ENCODE measurements at places on chromosomes 2 and 18.

- no peak for DNase-seq
These were observed 13.7 kb downstream of the ANKRD44 start for GRCh38 chr2:197296835-197297234.

- no peak for DNase-seq
These were observed 4.5 kb upstream of the TMSB10 start for GRCh38 chr2:84900971-84901370.

DNA sequence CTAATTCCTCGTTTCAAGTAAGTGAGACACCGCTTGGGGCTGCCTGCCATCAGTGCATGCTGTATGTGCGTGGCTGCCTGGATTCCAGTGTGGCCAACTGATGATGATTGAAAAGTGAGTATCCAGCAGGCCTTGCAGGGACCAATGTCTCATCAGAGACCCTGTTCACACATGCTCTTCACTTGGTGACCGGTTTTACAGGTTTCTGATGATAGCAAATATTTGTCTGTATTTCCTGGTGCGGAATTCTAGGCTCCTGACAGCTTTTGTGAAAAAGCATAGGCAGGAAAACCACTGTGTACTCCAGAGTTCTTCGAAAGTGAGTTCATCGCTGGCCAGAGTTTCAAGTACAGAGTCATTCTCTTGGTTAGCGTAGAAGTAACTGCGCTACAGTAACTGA, 13.8 kb upstream of the YWHAQ start:
- DNase-seq, result no peak

DNA sequence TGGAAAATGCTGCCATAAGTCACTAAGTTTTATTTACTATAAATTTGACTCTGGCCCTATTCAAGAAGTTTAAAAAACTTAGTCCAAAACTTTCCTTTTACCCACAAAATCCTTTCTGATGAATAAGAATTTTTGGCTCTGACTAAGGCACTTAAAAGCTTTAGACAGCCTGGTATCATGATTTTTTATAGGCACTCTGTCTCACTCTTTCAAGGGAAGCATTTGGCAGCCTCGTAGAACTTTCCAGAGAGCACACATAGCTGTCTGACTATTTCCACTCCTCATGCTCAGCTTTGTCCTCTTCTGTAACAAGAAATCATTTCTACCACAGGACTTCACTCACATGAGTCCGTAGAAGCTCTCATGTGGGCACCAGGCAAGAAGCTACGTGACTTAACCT, 32.3 kb upstream of the XDH start:
- DNase-seq, result no peak

GRCh38 chr18:31269566-31269965, 48.4 kb upstream of the DSG1 start:
- DNase-seq, result no peak

- no peak for DNase-seq
These were observed 6.5 kb upstream of the GPR35 start for GRCh38 chr2:240618776-240619175.

- no peak for DNase-seq
These were observed 85.3 kb upstream of the GALNT5 start for GRCh38 chr2:157172239-157172638.

- no peak for DNase-seq
These were observed 10.3 kb upstream of the PDK1 start for GRCh38 chr2:172545408-172546075.

DNA sequence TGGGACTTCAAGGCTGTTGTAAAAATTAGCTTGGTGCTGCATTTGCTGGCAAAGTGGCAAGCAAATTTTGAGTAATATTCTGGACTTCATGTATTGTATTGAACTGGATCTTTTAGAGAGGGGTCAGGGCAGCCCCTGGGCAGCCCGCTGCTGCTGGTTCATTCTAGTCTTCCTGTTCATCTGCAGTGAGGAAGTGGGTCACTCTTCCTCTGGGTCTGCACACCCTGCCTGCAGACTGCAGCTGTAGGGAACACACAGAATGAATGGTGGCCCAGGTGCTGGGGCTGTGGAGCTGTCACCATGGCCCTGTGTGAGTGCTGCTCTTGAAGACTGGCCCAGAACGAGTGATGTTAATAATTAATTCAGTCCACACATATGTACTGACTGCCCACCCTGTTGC, 9.4 kb downstream of the SH3RF3 start:
- no peak for DNase-seq

GRCh38 chr2:148273158-148273691, 252.3 kb downstream of the MBD5 start:
- DNase-seq, result no peak

- DNase-seq, result no peak
These were observed 196.3 kb downstream of the DCDC2C start for GRCh38 chr2:3899536-3900155.

DNA sequence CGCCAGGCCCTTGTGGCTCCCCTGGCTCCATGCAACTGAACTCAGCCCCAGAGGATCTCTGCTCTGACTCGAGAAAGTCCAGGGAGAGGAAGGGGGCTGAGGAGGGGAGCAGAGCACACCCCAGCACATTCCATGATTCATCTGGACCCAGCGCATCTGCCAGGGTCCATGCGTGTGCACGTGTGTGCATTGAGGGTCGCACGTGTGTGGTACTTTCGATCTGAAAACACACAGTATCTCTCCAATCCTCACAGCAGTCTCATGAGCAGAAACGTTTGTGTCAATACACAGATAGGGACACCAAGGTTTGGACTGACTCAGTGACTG, 146.4 kb upstream of the ID2 start:
- no peak for DNase-seq

DNA sequence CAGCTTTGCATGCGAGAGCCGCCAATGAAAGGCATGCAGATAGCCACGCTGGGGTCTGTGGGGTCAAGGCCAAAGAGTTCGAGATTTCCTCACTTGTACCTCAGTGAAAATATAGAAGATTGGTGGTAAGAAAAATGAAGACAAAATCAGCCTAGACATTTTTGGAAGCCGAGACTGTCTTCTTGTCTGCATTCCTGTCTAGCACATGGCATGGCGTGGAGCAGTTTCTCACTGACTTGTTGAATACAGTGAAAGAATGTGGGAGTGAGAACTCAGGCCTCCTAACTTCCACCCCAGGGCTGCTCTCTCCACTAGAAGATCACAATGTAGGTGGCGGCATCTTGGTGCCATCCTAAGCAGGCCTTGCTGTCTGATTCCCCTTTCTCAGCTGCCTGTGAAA, 740.8 kb upstream of the HS6ST1 start:
- no peak for DNase-seq

- DNase-seq, result no peak
These were observed 29.8 kb upstream of the EPB41L5 start for GRCh38 chr2:119983108-119983507.

GRCh38 chr18:64091526-64091925, 57.4 kb downstream of the LINC00305 start:
- no peak for DNase-seq

DNA sequence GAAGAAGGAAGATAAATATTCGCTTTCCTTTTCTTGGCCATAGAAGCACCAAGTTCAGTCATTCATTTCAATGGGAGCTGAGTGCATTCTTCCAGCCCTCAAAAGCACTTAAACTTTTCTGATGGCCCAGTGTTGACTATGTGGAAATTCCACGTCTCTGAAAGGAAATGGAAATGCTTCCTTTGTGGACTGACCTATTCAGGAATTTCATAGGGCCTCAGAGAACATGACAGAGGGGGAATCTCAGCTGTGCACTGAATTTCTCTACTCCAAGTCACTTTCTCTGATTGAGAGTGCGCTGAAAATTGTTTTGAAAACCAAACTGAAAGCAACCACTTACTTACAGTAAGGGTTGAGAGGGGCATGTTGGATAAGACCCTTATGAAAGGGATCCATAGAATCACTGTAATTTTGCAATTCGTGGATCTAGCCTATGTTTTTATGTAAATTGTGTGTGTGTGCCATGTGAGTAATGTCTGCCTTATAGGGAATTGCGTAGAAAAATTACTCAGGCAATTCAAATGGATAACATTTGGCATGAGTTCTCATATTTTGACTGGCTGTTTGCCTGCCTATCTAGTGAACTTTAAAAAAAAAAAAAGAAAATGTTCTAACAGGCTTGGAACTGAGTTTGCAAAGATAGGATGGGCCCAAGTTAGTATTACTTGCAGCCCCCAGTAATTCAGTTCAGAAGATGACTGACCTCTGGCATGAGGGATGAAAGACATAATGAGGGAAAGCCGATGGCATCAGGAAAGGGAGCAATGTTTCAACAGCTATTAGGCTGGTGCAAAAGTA, 437.0 kb downstream of the PTPRM start:
- no peak for DNase-seq

DNA sequence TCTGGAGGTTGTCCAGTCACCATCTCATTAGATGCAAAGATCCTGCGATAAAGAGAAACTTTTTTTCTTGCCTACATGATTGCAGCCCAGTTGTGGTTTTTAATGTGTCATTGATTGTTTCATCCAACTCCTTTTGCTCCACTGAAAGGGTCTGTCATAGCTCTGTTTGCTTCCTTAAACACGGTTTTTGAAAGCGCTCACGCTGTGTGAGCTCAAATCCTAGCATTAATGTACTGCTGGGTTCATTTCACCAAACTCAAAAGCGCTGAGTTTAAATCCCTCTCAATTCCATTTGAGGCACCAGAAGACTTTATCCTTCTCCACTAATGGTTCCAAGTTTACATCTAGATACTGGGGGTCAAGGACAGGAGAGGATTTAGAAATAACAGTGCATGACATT, 53.6 kb downstream of the CDK15 start:
- DNase-seq, result no peak

- DNase-seq, result no peak
These were observed 68.1 kb downstream of the RMDN2 start for GRCh38 chr2:37993143-37993542.

- DNase-seq, result no peak
These were observed 137.5 kb downstream of the PHLPP1 start for GRCh38 chr18:62852851-62853250.

GRCh38 chr18:48580782-48581181, 42.0 kb downstream of the CTIF start:
- DNase-seq, result no peak

All from stimulated activated CD4-positive, alpha-beta T cell treated with anti-CD3 and anti-CD28 coated beads, Interleukin-4, amount 100 ng/mL, for 4 hours (primary cell).